Fibroblast of skin of scalp (primary cell): ENCODE measurements at places on chromosomes 13 and 19.

DNA sequence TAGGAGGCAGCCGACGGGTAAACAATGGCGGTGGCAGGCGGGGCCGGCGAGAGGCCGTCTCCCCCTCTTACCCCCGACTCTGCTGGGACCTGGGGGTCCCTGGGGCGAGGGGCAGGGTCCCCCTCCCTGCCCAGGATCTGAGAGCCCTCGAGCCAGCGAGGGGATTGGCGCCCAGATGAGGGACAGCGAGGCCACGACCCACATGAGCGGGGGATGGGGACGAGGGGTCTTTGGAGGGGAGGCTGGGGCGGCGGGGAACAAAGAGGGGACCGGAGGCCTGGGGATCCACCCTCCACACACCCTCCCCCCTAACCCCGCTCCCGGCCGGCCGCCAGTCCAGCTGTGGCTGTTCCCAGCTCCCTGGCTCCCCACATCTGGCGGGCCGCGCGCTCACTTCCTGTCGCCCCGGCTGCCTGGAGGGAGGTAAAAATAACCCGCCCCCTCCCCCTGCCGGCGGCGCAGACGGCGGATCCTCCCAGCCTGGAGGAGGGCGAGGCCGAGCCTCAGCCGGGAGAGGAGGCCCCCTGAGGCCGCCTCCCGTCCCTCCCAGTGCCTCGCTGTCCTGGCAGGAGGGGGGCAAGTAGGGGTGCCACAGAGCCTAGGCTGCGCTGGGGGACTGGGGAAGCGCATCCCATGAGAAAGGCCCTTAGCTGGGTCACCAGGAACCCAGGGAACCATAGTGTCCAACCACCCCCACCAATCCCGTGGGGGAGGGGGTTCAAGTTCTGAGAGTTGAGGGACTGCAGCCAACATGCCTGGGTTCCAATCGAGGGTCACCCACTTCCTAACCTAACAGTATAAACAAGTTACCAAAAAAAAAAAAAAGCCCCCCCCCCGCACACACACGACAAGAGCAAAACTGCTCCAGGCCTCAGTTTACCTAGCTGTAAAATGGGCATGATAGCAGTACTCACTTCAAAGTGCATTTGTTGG lies 29.3 kb upstream of the NANOS3 start:
- peak; percentile 97 for DNase-seq

GRCh38 chr19:48967346-48968178 lies 2.5 kb downstream of the FTL start:
- DNase-seq, result peak; percentile 50

GRCh38 chr13:92164822-92165221 lies 766.4 kb downstream of the GPC5 start:
- DNase-seq, result no peak

DNA sequence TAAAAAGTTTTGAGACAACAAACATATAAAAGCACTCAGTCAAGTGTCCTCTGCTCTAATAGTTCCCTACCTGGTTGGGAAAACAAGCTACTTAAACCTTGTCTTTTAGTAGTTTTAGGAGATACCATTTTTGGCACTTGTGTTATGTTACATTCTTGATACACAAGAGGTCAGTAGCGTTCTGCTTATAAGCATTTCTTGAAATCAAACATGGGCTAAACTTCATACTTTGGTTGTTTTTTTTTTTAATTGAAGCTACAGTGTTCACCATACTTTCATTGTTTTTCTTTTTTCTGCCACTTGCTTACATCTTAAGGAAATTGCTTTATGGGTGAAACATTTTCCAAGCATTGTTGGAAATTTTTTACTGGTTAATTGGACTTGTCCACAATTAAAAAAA lies 12.9 kb downstream of the NHLRC3 start:
- peak; percentile 56 for DNase-seq

DNA sequence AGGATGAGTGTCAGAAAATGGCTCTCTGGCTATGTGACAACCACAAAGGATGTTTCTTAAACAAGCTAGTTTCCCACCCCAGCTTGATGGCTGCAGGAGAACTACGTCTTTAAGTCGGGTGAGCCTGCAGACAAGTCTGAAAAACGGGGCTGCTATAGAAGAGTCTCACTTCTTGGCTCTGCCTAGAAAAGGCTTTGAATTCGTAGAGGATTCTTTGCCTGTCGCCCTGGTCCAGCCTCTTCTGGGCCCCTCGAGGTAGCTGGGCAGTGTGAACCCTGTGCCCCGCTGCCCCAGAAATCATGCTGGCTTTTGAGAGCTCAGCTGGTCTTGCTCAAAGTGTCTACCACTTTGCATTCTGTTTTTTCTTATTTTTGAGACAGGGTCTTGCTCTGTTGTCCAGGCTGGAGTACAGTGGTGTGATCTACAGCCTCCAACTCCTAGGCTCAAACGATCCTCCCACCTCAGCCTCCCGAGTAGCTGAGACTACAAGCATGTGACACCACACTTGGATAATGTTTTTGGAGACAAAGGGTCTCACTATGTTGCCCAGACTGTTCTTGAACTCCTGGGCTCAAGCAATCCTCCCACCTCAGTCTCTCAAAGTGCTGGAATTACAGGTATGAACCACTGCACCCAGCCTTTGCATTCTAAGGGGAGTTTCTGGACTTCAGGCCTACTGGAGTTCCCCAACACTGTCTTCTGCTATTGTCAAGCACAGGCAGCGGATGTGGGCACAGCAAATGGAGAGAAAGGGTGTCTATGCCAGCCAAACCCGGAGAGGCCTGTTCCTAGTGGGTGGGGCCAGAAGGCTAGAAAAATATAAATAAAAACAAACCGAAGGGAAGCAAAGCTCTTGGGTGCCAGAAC lies 6.5 kb downstream of the CEBPA start:
- no peak for DNase-seq

DNA sequence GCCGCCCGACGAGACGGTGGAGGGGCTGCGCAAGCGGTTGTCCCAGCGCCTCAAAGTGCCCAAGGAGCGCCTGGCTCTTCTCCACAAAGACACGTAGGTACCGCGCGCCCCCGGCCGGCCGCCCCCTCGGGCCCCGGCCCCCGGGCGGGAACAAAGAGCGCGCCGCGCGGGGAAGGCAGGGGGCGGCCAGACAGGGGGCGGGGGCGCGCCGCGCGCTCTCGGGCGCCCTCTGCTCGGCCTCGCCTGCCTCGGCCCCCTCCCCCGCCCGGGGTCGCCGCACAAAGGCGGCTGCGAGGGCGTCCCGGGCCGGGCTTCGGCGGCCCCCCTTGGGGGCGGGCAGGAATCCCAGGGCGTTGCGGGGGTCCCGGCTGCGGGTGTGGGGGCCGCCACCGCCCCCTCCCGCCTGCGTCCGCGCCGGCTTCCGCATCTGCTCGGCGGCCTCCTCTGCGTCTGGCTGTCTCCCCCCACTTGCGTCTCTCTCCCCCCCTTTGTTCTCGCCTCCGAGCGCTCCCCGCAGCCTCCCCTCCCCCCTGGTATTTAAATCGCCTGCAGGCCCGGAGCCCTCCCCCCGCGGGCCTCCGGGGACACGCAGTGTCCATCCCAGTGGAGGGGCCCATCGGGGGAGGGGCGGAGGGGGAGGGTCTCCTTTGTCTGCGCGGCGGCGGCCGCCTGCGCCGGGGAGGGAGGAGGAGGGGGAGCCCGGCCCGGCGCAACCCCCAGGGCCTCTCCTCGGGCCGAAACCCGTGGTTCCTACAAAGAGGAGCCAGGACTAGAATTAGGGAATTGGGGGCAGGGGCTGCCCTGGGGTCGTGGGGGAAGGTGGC lies 2.3 kb downstream of the MIDN start:
- DNase-seq, result peak; percentile 82

- DNase-seq, result peak; percentile 74
Observed at GRCh38 chr13:112575675-112576074, 12.3 kb downstream of the TUBGCP3 start.

- no peak for DNase-seq
Observed at GRCh38 chr19:4908360-4908759, 941 bp upstream of the UHRF1 start.

GRCh38 chr19:48403606-48404005 lies 10.1 kb downstream of the GRIN2D start:
- DNase-seq, result peak; percentile 75

DNA sequence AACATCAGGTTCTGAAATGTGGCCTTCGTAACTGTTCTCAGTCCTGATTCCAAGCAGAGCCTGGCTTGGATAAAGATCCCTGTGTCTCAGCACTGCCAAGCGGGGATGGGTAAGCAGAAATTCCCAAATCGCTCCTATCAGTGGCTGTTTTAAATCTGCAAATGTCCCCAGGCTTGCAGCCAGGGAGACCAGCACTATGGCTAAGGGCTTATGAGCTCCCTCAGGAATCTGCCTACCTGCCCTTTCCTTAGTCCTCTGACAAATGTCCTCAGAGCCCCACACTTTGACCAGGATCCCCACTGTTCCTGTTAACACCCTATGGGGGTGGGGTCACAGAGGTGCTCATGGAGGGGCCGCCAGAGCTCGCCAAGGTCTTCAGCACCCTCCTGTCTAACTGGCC lies 1062.8 kb downstream of the UQCRFS1 start:
- no peak for DNase-seq

- no peak for DNase-seq
Observed at GRCh38 chr13:19596960-19597361, 35.6 kb upstream of the TPTE2 start.
